Right atrium auricular region (tissue), 2 donors: ENCODE measurements at places on chromosomes 12 and 14. TPM values are rescaled to one million over a fixed set of nuclear protein-coding genes. Genes with fewer than 3 reads are reported as not detected.

Gene PZP
- total RNA-seq, result not detected

Gene AMN1
- total RNA-seq, result 17.8 TPM

Gene REP15
- total RNA-seq, result 3.1 TPM

Gene ANGEL1
- total RNA-seq, result 19.6 TPM

Gene PTCSC3
- total RNA-seq, result not detected

GRCh38 chr14:97719931-97720330 lies 922.7 kb downstream of the VRK1 start:
- no peak for DNase-seq

DNA sequence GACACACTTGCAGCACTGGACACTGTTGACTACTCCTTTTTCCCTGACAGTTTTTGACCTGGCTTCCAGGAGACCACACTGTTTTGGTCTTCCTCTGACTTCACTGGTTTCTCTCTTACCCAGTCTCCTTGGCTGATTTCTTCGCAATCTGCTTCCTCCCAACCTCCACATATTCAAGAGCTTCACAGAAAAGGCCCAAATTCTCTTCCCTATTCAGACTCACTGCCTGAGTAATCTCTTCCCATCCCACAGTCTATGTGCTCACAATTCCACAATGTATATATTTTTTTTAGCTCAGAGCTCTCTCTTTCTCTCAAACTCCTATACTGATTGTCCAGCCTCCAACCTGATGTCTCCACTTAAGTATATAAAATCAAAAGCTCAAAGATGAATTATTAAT lies 115.4 kb downstream of the SINHCAF start:
- DNase-seq, result no peak

GRCh38 chr12:2168808-2169207 lies 116.0 kb downstream of the CACNA1C start:
- no peak for DNase-seq

GRCh38 chr14:53247596-53248370 lies 94.7 kb upstream of the DDHD1 start:
- DNase-seq, result no peak

- DNase-seq, result no peak
Measured at GRCh38 chr12:98296462-98297079, 218.8 kb upstream of the TMPO start.

- no peak for DNase-seq
Measured at GRCh38 chr14:22479132-22479531, 109.9 kb downstream of the DAD1 start.

DNA sequence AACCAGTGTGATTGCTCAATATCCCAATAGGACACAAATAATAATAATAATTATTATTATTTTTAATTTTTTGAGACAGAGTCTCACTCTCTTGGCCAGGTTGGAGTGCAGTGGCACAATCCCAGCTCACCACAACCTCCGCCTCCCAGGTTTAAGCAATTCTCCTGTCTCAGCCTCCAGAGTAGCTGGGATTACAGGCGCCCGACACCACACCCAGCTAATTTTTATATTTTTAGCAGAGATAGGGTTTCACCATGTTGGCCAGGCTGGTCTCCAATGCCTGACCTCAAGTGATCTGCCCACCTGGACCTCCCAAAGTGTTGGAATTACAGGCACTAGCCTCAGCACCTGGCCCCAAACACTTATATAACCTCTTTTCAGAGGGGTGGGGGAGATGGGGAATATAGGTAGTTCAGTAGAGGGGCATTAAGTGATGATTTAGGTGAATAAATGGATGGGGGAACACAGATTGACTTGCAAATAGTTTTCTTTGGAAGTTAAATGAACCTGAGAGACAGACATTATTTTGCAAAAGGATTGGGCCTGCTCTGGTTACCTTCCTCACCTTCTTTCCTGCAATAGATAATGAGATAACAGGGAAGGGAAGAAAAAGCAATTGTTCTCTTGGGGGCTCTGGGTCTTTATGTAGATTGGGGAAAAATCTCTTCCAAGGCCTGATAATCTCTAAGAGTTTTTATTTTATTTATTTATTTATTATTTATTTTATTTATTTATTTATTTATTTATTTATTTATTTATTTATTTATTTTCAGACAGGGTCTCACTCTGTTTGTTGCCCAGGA lies 57.7 kb downstream of the RESF1 start:
- DNase-seq, result no peak

DNA sequence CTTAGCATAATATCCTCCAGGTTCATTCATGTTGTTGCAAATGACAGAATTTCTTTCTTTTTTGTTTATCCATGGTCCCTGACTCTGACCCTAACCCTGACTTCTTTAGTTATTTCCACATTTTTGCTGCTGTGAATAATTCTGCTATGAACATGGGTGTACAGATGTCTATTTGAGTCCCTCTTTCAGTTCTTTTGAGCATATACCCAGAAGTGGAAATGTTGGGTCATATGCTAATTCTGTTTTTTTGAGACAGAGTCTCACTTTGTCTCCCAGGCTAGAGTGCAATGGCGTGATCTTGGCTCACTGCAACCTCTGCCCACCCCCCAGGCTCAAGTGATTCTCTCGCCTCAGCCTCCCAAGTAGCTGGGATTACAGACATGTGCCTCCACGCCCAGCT lies 33.1 kb downstream of the KNTC1 start:
- no peak for DNase-seq

DNA sequence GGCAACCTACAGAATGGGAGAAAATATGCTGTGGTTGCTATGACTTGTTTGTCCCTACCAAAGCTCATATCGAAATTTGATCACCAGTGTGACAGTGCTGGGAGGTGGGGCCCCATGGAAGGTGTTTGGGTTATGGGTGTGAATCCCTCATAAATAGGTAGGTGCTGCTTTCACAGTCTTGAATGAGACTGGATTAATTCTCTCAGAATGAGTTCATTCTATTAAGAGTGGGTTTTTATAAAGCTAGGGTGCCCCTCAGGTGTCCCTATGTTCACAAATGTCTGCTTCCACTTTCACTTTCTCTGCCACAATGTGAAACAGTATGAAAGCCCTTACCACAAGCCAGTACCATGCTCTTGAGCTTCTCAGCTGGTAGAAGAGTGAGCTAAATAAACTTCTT lies 133.5 kb downstream of the CPNE8 start:
- no peak for DNase-seq

GRCh38 chr14:99747167-99747566 lies 46.0 kb upstream of the EML1 start:
- DNase-seq, result no peak

GRCh38 chr14:57714487-57714931 lies 151.4 kb downstream of the SLC35F4 start:
- DNase-seq, result no peak

GRCh38 chr12:96400631-96401075 lies 414 bp upstream of the CDK17 start:
- DNase-seq, result no peak

DNA sequence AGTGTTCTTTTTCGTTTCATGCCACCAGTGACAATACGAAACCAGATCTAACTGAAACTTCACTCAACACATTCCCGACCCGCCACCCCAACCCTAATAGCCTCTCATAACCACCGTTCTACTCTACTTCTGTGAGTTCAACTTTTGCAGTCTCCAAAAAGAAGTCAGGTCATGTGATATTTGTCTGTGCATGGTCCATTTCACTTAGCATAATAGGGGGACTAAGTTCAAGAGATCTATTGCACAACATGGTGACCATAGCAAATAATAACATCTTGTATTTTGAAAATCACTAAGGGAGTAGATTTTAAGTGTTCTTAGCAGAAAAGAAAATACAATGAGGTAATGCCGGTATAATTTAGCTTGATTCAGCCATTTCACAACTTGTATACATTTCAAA lies 376.4 kb downstream of the DIO2 start:
- DNase-seq, result no peak

DNA sequence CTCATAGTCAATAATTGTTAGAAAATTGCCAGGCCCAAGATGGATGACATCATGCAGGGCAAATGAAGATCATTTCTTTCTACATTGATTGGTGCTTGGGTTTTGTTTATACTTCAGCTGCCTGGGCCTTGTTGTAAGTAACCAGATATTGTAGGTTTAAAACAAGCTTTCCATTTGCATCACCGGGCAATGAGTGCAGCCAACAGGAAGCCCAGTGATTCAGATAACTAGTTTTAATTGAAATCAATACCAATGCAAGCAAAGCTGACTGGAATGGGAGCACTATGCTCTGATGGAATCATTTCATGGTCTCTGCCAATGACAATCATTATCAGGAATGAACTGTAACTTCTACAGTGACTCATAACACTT lies 279.3 kb downstream of the DUSP6 start:
- no peak for DNase-seq

- no peak for DNase-seq
Measured at GRCh38 chr14:74934041-74934440, 11.0 kb upstream of the RPS6KL1 start.

DNA sequence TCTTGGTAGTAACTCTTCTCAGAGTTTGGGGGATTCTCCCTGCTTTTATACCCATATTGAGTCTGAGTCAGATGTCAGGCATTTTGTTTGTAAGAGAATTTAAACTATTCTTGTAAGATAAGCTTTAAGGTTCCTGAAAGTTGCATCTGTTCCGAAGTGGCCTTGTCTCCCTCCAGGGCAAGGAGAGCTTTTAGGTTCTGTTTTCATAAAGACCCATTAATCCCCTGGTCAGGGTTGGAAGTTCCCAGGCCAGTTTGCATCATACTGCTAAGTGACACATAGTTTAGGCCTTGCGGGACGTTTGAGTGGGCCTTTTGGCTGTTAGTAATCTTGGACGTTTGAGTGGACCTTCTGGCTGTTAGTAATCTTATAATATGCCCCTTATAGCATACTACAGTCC lies 396.7 kb downstream of the NPAS3 start:
- no peak for DNase-seq

DNA sequence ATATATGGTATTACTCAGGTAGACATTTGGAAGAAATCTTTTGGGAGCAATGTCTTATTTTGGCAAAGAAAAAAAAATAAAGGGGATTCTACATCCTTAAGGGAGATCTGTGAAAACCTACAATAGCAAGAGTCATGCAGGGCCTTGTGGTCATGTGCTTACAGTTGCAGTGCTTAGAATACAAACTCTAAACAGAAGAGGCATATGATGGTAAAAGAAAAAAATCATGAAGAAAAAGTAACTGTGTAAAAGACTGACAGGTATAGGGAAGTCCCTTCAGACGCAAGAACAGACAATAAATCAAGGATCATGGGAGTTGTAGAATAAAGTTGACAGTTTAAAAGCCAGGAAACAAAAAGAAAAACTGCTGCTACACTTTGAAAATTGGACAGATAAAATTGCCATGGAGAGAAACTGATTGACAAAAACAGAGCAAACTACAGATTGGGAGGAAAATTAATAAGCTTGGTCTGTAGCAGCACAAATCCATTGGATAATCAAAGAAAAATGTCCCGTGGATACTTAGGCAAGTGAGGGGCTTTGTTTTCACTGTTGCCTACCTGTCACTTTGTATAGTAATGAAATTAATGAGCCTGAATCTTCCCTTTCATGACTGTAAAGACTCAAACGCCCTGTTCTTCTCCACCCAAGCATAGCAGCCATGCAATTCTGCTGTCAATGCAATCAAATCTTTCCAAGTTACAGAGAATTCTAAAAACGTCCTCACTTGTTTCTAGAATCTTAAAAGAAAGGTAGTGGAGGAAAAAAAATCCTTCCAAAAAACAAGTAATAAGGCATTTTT lies 402.0 kb downstream of the SYT1 start:
- DNase-seq, result no peak

DNA sequence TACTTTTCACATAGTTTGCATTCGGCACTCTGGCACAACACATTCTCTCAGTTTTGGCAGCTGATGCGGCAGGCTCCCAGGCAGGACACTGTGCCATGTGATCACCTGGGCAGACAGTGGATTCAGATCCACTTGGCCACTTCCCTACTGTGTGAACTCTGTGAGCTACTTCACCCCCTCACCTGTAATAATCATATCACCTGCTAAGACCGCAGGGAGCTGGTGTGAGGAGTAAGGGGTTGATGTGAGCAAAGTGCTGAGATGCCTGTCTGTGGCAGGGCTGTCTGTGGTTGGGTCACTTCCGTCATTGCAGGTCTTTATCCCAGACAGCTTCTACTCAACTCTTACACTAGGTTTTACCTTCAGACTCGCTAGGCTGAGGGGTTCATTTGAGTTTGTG lies 50.4 kb upstream of the AMN start:
- DNase-seq, result no peak

DNA sequence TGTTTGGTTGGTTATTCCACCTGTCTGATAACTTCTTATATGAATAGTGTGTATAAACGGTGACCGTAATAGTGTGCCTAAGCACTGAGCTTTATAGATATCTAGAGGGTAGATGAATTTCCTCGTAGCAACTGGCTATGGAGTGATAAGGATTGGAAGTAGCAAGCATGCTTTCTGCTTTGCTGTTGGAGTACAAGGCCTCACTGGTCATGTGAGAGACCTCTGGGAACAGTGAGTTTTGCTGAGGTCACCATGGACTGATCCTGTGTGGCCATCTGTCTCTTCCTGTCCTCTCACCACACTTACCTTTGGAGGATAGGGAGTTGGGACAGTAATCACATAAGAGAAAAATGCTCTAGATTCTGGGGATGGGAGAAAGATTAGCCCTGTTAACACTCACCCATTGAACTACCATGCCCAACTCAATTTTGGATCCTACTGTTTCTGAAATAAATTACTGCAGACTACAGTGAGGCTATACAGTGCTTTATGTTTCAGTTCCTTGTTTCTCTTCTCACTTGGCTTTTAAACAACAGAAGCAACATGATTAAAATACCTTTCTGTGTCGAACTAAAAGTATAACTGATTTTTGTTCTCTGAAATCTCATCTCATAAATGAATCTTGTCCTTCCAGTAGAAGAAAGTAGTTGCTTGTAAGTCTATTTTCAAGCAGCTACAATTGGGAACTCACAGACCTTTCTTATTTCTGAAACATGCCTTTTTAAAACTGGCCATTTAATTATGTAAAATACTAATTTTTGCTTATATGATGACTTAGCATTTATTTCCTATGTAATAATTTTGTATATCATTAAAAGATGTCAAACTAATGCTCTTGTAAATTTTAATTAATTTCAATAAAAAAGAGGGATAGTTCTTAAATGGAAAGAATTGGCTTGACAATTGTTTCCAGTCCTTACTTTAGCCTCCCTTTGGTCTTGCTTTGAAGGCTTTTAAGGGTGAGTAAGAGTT lies 8.3 kb downstream of the TMX1 start:
- no peak for DNase-seq

DNA sequence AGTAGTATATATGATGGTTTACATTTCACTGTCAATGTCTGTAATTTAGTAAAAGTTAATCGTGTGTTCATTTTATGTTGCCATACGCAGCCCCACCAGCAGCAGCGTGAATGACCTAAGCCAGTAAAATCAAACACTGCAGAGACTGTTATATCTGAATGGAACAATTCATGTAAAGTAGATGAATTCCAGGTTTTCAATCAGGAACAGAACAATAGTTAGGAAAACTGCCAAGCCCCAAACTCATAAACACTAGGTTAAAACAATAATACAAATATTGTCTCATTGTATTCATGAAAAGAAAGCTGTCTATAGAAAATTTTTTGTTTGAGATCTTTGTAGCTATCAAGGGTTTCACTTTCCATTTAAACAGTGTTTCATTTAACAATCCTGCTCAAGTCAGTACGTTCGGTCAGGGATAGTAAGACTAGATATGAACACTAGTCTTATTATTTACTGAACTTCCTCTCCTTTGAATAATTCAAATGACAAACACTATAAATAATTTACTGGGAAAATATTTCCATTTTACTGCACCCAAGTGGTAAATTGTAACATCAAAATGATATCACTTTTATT lies 256.8 kb upstream of the FLRT2 start:
- no peak for DNase-seq
